Daoy (cell line): ENCODE measurements at places on chromosomes 7 and 10. TPM values are rescaled to one million over a fixed set of nuclear protein-coding genes. Genes with fewer than 3 reads are reported as not detected.
A peak's percentile ranks its signal among the peaks of the same experiment; 100 is the strongest.

The WDR86 gene
- total RNA-seq, result 0.06 and 0.48 TPM in 2 replicates

DNA sequence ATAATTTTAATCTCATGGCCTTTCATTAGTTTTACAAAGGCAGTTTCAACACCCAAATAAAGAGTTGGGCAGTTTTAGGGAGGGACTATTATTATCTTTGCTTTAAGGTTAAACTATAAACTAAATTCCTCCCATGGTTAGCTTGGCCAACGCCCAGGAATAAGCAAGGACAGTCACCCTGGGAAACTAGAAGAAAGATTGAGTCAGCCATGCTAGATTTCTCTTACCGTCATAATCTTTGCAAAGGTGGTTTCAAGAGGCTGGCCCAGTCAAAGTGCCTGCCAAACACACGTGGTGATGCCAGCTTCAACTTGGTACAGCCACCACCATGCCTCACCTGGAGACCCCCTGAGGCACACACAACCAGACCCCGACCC, 317.4 kb upstream of the SP8 start:
- DNase-seq, result no peak

DNA sequence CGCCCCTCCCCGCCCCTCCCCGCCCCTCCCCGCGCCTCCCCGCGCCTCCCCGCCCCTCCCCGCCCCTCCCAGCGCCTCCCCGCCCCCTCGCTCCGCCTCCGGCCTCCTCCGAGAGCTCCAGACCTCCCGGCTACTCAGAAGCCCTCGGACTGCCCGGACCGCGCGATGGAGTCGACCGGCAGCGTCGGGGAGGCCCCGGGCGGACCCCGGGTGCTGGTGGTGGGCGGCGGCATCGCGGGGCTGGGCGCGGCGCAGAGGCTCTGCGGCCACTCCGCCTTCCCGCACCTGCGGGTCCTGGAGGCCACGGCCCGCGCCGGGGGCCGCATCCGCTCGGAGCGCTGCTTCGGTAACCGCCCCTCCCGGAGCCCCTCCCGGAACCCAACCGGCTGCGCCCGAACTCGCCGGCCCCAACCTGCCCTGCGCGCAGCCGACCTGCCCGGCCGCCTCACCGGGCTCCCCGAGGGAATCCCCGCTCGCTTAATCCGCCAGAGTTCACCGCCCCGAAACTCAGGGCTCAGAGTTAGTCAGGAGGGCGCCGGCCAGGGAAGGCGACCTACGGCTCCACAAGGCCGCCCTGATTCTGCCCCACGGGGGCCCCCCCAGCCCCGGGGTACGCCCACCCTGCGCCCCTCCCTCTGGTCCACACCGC, at the start of gene PAOX:
TSS of gene PAOX (plus strand) at position 111 of the 649 bp plus-strand sequence. CDS start at position 166, 55 bp downstream.
- peak; percentile 44 for DNase-seq

The MYH16 gene
- 0.51 TPM in 1 of 2 replicates, not detected in the other for total RNA-seq

The LBX1 gene
- total RNA-seq, result 0.06 TPM in 1 of 2 replicates, not detected in the other

The PIP gene
- not detected in 2 replicates for total RNA-seq

GRCh38 chr10:90707657-90708056, 150.2 kb downstream of the HTR7 start:
- DNase-seq, result no peak

DNA sequence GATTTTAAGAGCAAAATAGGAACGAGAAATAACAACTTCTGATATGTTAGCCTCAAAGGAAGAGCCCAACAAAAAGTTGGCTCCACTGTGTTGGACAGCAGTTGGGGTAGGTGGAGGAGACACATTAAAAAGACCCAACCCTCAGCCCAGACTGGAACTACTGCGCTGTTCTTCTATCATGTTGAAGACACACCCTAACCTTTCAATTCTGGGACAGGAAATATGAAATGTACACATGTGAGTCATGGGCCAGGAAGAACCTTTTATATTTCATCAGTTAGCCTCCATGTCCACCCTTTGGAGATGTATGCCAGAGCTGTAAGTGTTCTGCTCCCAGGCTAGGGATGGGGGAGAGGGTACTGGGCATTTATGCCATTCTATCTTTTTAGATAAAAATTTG, 22.1 kb downstream of the CLDN12 start:
- peak; percentile 19 for DNase-seq

The ADGRA1 gene
- not detected in 2 replicates for total RNA-seq

DNA sequence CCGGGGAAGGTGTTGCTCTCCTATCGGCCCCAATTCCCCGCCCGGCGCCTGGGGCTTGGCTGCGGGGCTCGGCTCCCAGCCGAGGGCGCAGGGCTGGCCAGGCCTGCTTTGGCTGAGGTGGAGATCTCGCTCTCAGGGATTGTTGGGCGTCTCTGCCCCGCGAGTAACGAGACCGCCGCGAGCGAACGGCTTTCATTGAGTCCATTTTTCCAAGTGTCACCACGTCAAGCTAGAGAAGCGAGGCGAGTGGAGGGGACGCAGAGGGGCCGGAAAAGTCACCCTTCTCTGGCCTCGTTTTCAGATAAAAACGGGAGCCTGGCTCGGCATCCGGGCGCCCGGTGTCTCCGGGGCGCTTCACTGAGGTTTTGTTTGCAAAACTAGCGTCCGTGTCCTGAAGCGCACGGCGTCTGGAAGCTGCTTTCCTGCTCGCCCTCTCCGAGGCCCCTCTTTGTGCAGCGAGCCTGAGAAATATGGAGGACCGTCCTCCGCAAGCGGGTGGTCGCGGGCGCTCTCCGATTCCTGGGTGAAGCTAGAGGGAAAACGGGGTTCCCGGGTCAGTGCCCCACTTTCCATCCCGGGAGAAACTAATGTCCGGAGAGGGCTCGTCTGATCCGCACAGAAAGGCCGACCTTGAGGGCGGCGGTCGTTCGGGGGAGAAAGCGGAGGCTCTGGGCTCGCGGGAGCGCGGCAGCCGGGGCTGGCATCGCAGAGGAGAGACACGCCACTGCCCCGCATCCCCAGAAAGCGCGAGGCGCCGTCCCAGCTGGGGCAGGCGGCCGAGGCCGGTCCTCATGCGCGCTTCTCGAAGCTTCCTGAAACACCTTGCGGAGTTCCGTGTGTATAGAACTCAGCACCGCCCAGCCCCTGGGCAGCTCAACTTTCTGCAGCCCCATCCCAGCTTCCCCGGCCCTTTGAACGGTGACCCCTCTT, 3.5 kb upstream of the EN2 start:
- peak; percentile 63 for DNase-seq

DNA sequence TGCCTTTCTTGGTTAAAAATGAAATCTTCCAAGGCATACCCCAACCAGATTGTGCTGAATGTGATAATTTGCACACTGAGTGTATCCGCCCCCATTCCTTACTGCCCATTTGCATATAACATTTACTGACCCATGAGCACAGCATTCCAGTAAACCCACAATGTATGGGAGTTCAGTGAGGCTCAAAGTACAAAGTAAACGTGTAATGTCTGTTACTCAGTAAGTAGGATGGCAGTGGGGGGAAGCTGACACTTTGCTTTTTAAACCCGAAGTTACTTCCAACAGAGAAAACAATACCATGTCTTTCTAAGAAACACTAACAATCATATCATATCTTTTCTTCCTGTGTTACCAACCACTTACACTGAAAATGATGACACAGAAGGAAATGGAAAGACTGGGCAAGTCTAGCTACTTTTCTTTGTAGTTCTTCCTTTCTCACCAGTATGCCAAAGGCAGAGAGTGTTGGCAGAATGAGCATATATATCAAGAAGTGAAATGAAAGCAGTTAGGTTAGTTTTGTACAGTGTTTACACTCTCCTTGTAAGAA, 27.1 kb upstream of the SOSTDC1 start:
- DNase-seq, result peak; percentile 62

- no peak for DNase-seq
Observed at GRCh38 chr7:2853147-2853546, 9.0 kb upstream of the GNA12 start.

The UCMA gene
- total RNA-seq, result not detected in 2 replicates

DNA sequence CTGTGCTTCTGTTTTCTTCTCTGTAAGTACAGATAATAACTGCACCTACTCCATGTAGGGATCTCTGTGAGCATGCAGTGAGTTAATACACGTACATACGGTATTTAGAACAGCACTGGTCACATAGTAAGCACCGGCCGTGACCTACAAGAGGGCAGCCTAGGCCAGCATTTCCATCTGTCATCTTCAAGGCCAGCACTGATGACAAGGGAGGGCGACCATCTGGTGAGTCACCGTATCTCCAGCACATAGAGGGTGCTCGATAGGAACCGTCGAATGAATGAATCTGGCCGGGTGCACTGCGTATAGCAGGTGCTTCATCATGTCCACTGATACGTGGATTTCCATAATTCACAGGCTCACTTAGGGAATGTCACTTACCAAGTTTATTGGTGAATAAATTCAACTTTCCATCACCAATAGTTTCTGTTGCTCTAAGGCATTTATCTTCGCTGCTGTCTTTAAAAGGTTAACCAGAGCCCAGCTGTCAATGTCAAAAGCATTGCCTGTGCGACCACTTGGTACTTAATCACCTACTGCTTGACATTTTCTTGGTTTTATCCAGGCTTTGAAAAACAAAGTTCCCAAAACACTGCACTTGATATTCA, 8.3 kb downstream of the NOD1 start:
- DNase-seq, result peak; percentile 49

DNA sequence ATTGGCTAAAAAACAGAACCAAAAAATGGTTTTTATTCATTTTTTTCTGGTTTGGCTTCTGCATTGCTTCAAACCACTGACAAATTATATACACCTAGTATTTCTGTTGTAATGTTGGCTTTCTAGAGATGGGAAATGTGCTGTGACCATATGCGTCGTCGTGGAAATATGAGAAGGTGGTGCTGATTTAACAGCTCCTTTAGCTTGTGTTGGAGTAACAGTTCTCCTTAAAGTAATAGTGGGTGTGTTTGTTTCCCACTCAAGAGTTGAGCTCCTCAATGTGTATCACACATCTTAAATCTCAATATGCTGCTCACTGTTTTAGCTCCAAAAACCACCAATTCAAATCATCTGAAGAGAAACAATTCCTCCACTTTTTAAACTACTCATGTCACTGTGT, 196.4 kb downstream of the LHFPL3 start:
- DNase-seq, result no peak
